ENCODE measurements at places on chromosomes 5 and 9. TPM values are rescaled to one million over a fixed set of nuclear protein-coding genes. Genes with fewer than 3 reads are reported as not detected.

Gene SLC6A7
- total RNA-seq: not detected

Gene C5
- 0.31 TPM for total RNA-seq

Gene RANBP17
- total RNA-seq: 53.1 TPM

Gene BRD9
- total RNA-seq: 41.6 TPM

Gene SMIM33
- not detected for total RNA-seq

Gene KLF4
- 26.8 TPM for total RNA-seq

Gene TRAPPC13
- 20.1 TPM for total RNA-seq

Gene SOWAHA
- total RNA-seq: 0.52 TPM

Gene TESK1
- 8.2 TPM for total RNA-seq

Gene ADAMTS2
- 6.4 TPM for total RNA-seq

Gene FAM120AOS
- 38.1 TPM for total RNA-seq

Gene NR5A1
- 0.21 TPM for total RNA-seq

Gene VLDLR
- 46.3 TPM for total RNA-seq

Gene LCN2
- not detected for total RNA-seq

Gene FAM78A
- total RNA-seq: 2.1 TPM

Gene INSL6
- total RNA-seq: not detected

Gene RUFY1
- total RNA-seq: 25.0 TPM

Gene F12
- 2.9 TPM for total RNA-seq

Gene RICTOR
- total RNA-seq: 30.2 TPM

Gene FKBP15
- 14.9 TPM for total RNA-seq

Gene HRH2
- total RNA-seq: 5.9 TPM

Gene STPG3
- not detected for total RNA-seq

Gene DAB2IP
- 42.8 TPM for total RNA-seq

Gene SPATA31E1
- not detected for total RNA-seq

Gene C7
- total RNA-seq: not detected

Gene SLC36A3
- not detected for total RNA-seq

Gene SUSD3
- 13.5 TPM for total RNA-seq

Gene WNK2
- 102 TPM for total RNA-seq

Gene TRIP13
- 44.4 TPM for total RNA-seq

Gene CMBL
- 23.3 TPM for total RNA-seq

Gene DDX4
- total RNA-seq: not detected

Gene SPINK1
- not detected for total RNA-seq

Gene DBH
- total RNA-seq: not detected

Gene PPP2R2B
- total RNA-seq: 21.3 TPM

Gene FAM153A
- not detected for total RNA-seq

Gene SEMA6A
- 355 TPM for total RNA-seq

Gene UBTD2
- total RNA-seq: 46.3 TPM

Measured in GM23338 (cell line).